ENCODE measurements at places on chromosomes 6 and 20.

DNA sequence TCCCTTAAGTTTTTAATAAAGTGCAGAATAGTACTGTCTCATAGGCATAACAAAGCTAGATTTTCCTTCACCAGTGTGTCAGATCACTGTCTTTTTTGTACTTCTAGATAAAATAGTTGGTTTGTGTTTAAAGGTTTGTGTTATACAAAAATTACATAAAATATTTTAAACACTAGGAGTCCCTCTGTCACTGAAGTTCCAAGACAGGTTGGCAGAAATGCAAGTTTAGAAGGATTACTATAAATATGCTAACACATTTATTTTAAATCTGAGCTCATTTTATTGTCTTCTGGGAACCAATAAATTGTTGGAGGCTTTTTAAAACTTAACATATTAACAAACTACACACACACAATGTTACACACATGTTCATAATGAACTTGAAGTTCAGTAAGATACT is 30.8 kb upstream of the RUNX2 start:
- DNase-seq: no peak

DNA sequence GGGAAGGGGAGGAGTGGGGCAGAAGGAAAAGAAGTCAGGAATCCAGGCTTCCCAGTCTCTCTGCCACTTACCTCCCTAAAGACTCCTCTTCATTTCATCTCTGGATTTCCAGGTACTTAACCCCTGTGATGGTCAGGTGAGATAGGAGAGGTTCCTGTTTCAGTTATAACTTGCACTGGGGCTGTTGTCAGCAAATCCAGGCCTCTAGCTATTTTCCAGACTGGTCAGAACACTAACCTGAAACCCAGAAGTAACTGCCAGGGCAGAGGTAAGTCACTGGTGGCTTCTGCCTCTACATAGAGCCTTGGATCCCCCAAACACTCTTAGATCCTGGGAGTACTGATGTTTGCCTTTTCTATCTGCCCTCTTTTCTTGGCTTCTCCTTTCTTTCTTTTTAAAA is 233.5 kb upstream of the TAB2 start:
- DNase-seq: no peak

DNA sequence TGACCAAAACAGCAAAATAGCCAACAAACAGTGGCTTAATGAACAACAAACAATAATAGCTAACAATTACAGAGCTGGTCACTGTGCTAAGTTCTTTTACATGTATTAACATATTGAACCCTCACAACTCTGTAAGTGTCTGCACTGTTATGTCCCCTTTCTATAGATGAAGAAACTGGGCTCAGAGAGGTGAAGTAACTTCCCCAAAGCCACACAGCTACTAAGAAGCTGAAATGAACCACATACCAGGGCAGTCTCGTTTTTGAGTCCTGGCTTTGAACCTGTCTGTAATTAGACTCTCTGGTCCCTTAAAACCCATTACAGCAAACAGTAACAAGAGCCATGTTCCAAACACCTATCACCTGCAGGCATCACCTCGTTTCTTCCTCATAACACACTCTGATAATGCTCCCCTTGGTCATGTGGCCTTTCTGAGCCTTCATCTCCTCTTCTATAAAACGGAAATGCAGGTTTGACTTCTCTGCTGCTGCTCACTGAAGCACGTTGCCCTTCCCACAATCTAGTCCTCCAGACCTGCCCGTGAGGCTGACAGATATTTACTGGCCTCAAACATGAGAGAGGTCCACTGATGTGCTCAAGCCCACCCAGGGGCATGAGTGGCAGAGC is 23.3 kb downstream of the KCNK15 start:
- no peak for DNase-seq

GRCh38 chr20:17036541-17036940 is 190.3 kb upstream of the PCSK2 start:
- DNase-seq: no peak

- DNase-seq: peak; percentile 18
Measured at GRCh38 chr20:40810332-40811000, 121.4 kb upstream of the MAFB start.

- DNase-seq: peak; percentile 21
Measured at GRCh38 chr6:53119349-53119748, 29.3 kb downstream of the GCM1 start.
